Stimulated activated CD4-positive, alpha-beta T cell treated with anti-CD3 and anti-CD28 coated beads, Interleukin-1b, Interleukin-23, amount 100 ng/mL, for 24 hours (primary cell): ENCODE measurements at places on chromosomes 7 and 10.

DNA sequence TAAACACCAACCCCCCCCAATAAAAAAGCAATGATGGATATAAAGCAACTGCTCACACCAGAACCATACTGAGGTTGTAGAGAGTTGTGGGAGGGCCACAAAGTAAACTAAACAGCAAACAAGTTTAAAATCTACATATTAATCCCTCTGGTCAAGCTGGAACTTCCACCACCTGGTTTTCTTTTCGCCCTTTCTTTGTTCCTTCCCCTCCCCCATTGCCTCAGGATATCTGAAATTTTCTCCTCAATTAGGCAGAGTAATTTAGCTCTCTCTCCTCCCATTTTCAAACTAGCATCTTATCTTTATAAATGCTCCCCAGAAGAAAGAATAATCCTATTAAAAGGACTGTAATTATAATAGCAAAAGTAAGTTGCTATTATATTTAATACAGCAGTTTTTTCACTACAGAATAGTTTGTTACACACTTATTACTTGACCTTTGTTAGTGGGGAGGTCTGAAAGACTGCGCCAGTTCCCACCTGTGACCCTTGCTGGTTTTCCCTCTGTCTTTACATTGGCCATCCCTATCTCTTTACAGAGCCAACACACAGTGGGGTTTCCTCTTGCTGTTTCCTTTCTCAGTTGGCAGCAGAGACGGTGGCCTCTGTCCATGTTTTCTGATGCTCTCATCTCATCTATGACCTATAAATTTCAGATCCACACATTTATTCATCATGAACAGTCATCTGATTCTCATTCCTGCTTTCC is 235.4 kb downstream of the RNLS start:
- no peak for DNase-seq

- DNase-seq = no peak
These were observed 41.1 kb upstream of the KDM7A start for GRCh38 chr7:140217750-140218501.

DNA sequence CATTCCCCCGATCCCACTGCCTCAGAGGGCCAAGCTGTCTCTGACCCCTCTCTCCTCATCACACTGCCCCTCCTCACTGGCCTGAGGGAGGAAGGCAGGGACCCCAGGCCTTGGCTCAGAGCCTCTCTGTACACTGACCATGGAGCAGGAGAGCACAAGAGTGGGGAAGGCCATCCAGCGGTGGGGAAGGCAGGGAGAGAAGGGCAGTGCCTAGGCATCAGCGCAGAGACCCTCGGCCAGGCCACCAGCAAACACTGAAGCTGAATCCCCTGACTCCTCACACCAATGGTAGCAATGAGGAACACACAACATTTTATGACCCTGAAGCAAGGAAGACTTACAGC is 14.8 kb downstream of the OGDHL start:
- no peak for DNase-seq

GRCh38 chr7:110891197-110891596 is 199.7 kb upstream of the LRRN3 start:
- DNase-seq = no peak

- no peak for DNase-seq
These were observed 57.8 kb downstream of the BAMBI start for GRCh38 chr10:28734938-28735759.
